ENCODE measurements at places on chromosomes 13 and 19. TPM values are rescaled to one million over a fixed set of nuclear protein-coding genes. Genes with fewer than 3 reads are reported as not detected.

KLK7 gene
- 13.0 TPM for total RNA-seq

ZNF541 gene
- not detected for total RNA-seq

CLDND2 gene
- not detected for total RNA-seq

TSHZ3 gene
- 1.7 TPM for total RNA-seq

MUC16 gene
- total RNA-seq, result under 0.01 TPM

FGF22 gene
- total RNA-seq, result not detected
